ENCODE measurements at places on chromosomes 5 and 9.

DNA sequence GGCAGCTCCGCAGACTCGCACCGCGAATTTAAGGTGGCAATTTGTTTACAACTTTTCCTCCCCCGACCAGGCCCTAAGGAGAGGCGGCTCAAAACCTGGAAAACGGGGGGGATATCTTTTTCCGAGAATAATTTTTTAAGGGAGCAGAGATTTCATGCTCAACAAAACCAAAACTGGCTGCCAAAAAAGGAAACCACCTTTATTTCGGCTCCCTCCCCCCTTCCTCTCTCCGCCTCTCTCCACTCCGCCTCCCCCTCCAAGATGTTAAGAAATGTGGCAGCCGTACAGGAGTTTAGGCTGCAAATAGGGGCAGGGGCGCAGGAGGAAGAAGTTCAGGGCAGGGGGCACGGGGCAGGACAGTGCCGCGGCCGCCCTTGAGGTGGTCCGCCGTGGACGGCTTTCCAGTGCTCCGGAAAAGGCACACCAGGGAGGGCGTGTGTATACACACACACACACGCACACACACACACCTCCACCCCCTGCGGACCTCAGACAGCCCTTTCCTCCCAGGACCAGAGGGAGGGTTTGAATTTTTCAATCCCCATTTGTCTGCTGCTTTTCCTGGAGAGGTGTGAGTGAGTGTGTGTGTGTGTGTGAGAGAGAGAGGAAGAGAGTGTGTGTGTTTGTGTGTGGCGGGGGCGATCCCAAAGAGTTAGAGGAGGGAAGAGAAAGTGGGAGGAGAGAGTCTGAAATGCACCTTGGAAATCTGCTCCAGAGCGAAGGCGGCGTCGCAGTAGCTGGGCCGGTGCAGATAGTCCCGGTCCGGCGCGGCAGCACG, 9.1 kb downstream of the PTCH1 start:
- no peak for DNase-seq

DNA sequence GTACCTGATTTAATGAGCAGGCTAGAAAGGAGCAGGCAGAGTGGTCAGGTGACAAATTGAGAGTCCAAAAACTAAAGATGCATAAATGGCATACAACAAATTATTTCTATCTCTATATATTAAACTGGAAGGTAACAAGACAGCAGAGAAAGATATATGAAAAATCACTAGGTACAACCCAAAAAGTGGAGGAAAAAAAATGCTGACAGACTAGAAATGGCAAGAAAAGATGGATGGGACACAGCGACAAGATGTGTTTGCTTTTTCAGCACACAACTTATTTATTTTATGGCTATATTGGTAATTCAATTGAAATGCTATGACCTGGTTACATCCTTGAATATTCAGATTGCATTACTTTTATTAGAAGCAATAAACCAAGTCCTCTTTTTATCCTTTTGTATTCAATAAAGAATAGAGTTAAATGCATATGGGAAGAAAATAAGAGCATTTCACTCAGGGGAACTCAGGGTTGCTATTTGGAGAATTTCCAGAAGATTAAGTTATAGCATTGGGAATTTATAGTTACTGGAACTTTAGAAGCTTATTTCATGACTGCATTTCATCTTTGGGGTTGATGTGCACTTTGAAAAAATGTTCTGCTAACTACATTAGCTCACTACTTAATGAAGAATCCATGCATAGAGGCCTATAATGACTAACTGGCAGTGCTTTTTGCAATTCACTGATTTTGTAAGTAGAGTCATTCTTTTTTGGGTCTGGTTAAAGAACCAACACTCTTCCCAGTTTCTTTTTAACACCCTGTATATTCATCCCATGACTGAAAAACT, 566.6 kb upstream of the TUSC1 start:
- no peak for DNase-seq

DNA sequence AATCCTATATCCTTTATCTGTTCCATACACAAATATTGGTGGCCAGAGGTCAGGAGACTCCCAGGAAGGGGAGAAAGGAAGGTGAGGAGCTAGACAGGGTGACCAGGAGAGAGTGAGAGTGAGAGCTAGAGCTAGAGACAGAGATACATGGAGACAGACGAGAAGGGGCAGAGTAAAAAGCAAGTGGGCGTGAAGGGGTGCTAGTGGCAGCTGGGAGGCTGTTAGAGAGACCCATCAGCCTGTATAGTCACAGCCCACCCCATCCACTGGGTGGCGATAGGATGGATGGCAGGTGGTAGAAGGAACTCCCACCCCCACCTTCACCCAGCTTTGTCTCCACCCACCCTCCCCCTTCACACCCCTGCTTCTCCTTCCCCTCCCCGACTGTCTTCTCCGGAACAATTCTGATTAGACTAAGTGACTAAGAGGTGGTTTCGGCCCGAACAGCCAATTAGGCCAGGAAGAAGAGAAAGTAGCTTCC, 32.8 kb downstream of the PCDH1 start:
- DNase-seq = peak; percentile 11

DNA sequence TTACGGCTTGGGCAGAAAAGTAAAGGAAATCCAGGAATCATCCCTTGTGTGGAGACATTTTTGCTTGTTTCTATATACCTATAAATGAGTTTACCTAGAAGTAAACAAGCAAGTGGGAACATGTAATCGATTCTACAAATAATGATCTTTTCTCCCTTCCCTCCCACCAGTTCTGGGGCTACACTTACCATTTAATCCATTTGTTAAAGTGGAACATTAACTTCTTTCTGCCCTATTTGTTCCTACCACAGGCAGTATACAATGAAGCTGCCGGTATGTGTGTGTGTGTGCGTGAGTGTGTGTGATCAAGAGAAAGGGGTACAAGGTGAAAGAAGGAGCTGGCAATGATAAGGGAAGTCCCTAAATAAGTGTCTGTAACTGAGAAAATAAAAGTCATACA, 26.4 kb upstream of the ELL2 start:
- DNase-seq = no peak

GRCh38 chr5:6454628-6455053, 6.0 kb downstream of the UBE2QL1 start:
- no peak for DNase-seq

- no peak for DNase-seq
These were observed 2.0 kb downstream of the DENND1A start for GRCh38 chr9:123927625-123928532.

- no peak for DNase-seq
These were observed 125.4 kb downstream of the MED27 start for GRCh38 chr9:131954299-131954698.

DNA sequence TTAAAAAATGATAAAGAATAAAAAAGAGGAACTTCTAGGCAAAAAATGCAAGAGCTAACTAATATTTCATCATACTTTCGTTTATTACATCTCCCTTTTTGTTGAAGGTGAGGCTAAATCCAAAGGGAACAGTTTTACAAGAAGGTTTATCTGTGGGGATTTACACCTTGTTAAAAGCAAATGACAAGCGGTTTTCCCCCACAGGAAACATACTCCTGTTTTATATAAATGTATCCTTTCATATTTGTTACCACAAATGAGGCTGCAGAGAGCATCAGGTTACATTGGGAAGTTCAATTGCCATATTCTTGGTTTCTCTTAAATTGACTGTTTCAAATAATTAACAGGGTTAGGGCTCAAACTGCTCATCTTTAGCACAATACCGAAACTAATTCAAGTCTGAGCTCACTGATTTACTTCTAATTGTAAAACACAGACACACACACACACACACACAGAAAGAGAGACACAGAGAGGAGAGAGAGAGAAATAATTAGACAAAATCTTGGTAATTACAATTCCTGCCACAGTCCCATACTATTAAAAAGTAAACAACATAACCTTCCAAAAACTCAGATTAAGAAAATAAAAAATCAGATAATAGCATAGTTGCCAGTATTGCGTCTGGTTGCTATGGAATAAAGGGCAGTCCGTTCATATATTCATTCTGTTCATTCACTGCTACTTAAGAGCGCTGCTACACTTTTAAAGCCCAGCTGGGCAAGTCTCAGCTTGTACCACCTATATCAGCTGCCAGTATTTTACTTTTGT, 17.1 kb downstream of the RFX3 start:
- DNase-seq = no peak

DNA sequence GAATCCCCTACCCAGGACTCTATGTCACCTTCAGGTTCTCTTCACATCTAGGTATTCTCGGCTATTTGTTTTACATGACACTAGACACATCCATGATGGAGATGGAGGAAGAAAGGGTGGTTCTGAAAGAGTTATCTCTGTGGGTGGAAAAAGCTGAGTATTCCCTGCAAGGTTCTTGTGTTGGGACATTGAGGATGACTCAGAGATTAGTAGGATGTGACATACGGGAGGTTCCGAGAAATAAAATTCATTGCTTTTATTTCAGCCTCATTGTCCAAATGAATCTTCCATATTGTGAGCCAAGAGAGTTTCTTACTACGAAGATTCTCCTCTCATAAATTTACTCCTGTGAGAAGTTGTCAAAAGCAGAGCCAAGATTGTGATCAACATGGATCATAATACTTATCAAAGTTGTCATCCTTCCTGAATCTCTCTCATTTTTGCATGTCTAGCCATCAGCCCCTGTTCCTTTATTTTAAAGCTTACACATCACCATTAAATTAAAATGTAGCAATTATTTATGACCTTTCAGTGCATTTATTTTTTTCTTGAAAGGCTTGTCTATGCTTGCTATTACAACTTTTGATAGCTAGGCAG, 370.0 kb downstream of the PSAT1 start:
- no peak for DNase-seq

DNA sequence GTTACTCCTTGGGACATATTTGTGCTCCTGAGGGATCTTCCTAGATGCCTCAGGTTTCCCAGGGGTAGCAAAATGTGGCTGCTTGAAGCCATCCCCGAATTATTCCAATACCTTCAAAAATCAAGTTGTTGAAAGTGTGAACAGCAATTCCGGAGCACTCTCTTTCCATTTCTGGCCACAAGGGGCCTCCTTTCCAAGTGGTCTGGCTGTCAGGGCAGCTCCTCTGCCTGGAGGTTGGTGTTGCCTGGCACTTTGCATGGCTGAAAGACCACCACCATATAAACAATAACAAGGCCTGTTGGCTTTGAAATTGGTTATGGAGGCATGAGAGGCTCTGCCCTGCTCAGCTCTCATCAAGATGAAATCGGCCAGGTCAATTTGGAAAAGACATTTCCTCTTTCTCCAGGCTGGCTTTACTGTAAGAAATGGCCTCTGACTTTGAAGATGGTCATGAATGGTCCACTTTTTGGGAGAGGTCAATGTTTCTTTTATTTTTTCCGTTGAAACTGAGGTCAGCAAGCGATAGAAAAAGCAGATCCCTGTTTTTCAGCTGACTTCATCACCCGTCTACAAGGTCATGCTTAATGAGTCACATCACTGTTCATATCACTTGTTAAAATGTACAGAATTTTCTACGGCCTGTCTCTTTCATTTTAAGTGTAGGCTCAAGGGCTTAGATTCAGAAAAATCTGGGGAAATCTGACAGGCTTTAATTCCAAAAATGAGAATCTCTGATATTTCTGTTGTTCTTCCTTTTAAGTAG, 481.1 kb upstream of the ZNF608 start:
- DNase-seq = no peak

GRCh38 chr5:77635067-77635916, 3.2 kb downstream of the OTP start:
- DNase-seq = no peak

- DNase-seq = no peak
These were observed 78.2 kb upstream of the HTR1A start for GRCh38 chr5:64040490-64040889.

GRCh38 chr5:187617-188451, 3.5 kb upstream of the LRRC14B start:
- DNase-seq = no peak

- no peak for DNase-seq
These were observed 35.7 kb downstream of the LMX1B start for GRCh38 chr9:126649477-126649876.

- no peak for DNase-seq
These were observed 1.4 kb downstream of the NSUN2 start for GRCh38 chr5:6631441-6631840.

DNA sequence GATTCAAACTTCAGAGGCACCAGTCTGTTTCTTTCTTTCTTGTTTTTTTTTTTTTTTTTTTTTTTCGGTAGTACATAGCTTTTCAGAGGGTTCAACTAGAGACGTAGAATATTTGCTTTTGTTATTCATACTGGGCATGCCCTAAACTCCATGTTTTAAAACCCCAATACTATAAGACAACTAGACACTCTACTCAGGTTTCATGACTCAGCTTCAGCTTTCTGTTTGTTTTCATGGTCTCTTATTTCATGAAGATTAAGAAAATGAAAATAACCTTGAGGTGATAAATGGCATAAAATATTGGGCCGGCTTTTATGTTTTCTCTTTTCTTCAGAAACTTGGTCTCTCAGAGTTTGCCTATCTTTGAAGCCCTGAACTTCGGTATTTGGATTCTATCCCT, 2126.3 kb upstream of the ACO1 start:
- DNase-seq = no peak

DNA sequence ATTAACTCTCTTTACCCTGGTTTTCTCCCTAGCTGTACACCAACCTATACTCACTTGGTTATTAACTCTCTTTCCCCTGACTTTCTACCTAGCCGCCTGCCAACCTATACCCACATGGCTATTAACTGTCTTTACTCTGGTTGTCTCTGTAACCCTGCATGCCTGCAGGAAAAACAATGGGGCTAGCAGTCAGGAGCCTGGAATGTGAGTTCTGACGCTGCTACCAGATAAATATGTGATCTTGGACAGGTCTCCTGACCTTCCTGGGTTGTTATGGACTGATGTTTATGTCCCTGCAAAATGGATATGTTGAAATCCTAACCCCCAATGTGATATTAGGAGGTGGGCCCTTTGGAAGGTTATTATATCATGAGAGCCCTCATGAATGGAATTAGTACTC, 119.2 kb downstream of the SMARCA2 start:
- no peak for DNase-seq

DNA sequence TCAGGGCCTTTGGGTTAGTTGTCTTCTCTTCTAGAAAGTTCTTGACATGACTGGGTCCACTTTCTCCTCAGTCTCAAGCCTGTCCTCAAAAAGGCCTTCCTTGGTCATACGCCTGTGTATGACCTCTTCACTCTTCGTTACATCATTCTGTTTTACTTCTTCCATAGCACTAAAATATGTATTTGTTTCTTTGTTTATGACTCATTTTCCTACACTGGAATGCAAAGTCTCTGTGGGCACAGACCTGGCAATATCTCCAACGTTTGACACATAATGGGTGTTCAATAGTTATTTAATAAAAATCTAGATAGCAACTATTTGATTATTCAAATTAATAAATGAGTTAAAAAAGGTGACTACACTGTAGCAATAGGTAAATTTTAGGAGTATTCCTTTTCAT, 85.1 kb downstream of the YIPF5 start:
- no peak for DNase-seq

GRCh38 chr9:127568971-127569885, 42.8 kb upstream of the STXBP1 start:
- peak; percentile 55 for DNase-seq

DNA sequence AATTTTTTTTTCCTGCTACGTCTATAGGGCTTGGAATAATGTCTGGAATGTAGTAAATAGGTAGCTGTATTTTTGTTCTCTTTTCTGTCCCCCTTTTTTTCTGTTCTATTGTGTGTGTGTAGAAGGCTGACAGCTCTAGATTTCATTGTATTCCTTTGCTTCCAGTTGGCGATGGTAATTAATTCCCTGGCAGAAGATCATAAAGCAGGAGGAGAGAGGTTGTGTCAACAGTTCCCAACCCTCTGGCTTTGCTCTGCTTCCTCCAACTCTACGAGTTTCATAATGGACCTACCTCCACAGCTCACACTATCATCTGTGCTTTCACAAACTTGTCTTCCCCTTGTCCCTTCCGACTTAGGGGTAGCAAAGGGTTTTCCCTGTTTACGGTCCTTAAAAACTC, 117.9 kb upstream of the CDH18 start:
- DNase-seq = no peak

All from activated CD4-positive, alpha-beta T cell treated with anti-CD3 and anti-CD28 coated beads, Interleukin-2, amount 50 U/mL, for 24 hours (primary cell).